Lung (tissue), 17 donors: ENCODE measurements at places on chromosomes 5 and 9.
A peak's percentile ranks its signal among the peaks of the same experiment; 100 is the strongest.

DNA sequence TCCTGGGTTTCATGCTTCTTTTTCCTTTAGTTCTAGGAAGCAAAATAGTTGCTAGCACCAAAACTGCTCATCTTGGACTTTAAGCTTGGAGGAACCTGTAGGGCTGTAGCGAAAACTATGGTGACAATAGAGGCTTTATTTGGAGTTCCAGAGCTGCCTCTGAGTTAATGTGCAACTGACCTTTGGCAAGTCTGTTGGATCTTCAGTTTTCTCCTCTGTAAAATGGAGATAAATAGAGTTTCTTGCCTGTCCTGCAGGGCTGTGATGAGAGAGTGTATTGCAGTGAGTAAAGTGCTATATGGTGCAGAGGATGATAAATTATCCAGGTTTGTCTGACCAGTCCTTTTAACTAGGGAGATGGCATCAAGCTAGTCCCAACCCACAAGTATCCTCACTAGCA is 417.0 kb downstream of the MAN2A1 start:
- no peak for DNase-seq
- H3K27ac ChIP-seq: no peak overlapping the region
- no peaks in the 10 kb centered on the region for H3K36me3 ChIP-seq

DNA sequence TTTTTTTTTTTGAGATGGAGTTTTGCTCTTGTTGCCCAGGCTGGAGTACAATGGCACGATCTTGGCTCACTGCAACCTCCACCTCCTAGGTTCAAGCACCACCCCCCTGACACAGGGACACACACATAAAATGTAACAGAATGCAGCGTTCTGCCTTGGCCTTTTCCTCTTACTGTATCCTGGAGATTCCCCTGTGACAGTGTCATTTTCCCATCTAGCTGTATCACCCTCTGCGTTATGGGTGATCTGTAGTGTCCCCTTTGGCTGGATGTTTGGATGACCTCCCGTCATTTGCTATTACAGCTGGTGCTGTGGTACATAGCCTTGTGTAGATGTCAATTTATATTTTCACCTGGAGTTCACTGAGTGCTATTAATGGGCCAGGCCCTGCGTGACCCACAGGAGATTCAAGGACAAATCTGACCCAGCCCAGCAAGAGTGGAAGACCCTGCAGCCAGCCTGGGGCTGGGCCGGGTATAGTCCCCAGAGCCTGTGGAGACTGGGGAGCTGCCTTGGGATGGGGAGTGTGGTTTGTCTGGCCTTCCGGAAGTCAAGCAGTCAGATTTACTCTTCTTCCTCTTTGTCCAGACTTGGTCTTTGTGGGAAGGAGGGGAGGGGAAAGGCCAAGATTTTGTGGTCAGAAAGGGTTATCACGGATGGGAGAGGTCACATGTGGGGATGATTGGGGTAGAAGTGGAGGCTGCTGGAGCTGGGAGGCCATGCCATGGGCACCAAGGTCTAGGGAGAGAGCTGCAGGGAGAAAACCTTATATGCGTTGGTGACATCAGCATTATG is 43.6 kb downstream of the ERGIC1 start:
- DNase-seq: no peak
- no peak overlapping the region for H3K4me3 ChIP-seq

DNA sequence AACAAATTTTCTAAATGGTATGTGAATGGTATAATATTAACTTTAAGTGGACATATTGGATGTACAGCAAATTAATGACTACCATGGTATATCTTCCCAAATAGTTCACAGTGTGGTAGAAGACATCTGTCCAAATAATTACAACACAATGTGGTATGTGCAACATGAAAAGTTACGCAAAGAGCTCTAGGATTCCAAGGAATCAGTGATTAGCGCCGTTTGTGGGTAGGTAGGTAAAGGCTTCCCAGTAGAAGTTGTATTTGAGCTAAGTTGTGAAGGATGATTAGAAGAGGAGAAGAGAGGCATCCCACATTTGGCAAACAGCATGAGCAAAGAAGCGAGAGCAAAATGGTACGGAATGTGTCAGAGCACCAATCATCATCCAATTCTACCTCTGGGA is 14.3 kb upstream of the KLF9 start:
- no peaks in the 10 kb centered on the region for H3K27me3 ChIP-seq
- no peaks in the 10 kb centered on the region for H3K36me3 ChIP-seq
- no peak overlapping the region for H3K27ac ChIP-seq
- H3K4me1 ChIP-seq: no peaks in the 10 kb centered on the region
- H3K4me3 ChIP-seq: no peak overlapping the region

- no peaks in the 10 kb centered on the region for H3K27me3 ChIP-seq
- no peak overlapping the region for H3K27ac ChIP-seq
- no peak for DNase-seq
- peaks cover 24% of the 10 kb centered on the region for H3K4me1 ChIP-seq
- H3K4me3 ChIP-seq: no peak overlapping the region
Observed at GRCh38 chr9:98903961-98904411, 39.7 kb upstream of the COL15A1 start.

DNA sequence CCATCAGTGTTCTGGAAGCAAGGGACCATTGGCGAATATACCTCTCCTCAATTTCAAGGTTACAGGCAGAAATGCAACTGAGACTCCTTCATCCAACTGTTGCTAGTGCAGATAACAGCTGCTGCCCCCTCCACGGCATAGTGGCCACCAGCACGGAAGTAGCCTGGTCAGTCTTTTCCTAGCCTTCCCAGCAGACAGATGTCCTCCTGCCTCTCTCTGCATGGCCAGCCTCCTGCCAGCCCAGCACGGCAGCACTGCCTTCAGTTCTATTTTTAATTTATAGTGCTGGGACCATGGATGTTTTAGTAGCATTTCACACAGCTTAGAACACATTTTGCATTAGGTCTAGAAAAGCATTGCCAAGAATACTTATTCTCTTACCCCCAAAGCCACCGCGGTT is 188.6 kb downstream of the CFAP90 start:
- no peak overlapping the region for H3K27ac ChIP-seq
- DNase-seq: no peak
- no peak overlapping the region for H3K4me3 ChIP-seq
- H3K27me3 ChIP-seq: no peaks in the 10 kb centered on the region
- no peaks in the 10 kb centered on the region for H3K36me3 ChIP-seq

- DNase-seq: no peak
- H3K27ac ChIP-seq: no peak overlapping the region
- H3K4me1 ChIP-seq: peaks cover 16% of the 10 kb centered on the region
- H3K27me3 ChIP-seq: peaks cover 2% of the 10 kb centered on the region
- H3K4me3 ChIP-seq: no peak overlapping the region
Observed at GRCh38 chr5:96340357-96340756, 92.7 kb downstream of the PCSK1 start.

DNA sequence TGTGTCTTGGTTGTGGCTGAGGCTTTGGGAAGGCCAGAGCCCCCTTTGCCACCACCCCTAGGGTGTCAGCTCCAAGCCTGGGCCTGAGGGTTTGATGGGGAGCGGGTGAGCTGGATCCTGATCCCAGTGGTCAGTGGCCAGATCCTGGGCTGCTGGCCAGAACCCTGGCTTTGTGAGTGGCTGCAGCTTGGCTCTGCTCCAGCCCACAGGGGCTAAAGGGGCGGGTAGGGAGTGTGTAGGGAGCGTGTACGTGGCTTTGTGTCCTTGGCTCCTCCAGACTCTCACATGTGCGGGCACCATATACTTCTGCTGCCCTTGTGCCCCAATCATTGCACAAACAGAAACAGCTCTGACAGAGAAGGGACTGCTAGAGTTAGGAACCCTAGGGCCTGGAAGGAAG is 1.2 kb upstream of the IL11RA start:
- no peak overlapping the region for H3K4me3 ChIP-seq
- no peak overlapping the region for H3K27ac ChIP-seq
- peaks cover 12% of the 10 kb centered on the region for H3K4me1 ChIP-seq
- H3K27me3 ChIP-seq: no peaks in the 10 kb centered on the region
- no peak for DNase-seq

DNA sequence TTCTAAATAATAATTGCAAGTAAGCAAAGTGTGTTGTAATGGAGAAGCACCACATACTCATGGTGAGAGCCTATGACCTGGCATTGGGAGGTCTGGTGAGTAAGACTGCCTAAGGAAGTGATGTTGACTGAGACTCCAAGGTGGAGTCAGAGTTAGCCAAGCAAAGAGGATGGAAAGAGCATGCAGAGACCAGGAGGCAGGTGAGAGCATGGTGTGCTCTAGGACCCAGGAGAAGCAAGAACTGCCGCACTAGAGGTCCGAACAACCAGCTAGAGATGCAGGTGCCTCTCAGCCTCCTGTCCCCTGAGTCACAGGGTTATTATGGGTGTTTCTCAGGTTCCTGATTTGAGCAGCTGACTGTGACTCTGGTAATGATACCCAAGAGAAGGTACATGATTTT is 27.3 kb downstream of the ANP32B start:
- H3K36me3 ChIP-seq: peaks cover 30% of the 10 kb centered on the region
- no peaks in the 10 kb centered on the region for H3K27me3 ChIP-seq
- H3K4me3 ChIP-seq: no peak overlapping the region
- DNase-seq: no peak
- no peaks in the 10 kb centered on the region for H3K4me1 ChIP-seq

GRCh38 chr9:101999441-101999840 is 261.0 kb upstream of the GRIN3A start:
- H3K4me3 ChIP-seq: no peak overlapping the region
- no peak overlapping the region for H3K27ac ChIP-seq
- H3K27me3 ChIP-seq: no peaks in the 10 kb centered on the region
- DNase-seq: no peak

- peaks cover 36% of the 10 kb centered on the region for H3K4me1 ChIP-seq
- H3K27ac ChIP-seq: peak overlapping the region; percentile 24
- peaks cover 7% of the 10 kb centered on the region for H3K36me3 ChIP-seq
- no peak overlapping the region for H3K4me3 ChIP-seq
- DNase-seq: peak; percentile 64
Observed at GRCh38 chr5:172903790-172904189, 55.4 kb upstream of the RPL26L1 start.

GRCh38 chr5:60195551-60195950 is 302.0 kb upstream of the PDE4D start:
- no peak overlapping the region for H3K27ac ChIP-seq
- no peaks in the 10 kb centered on the region for H3K4me1 ChIP-seq
- no peaks in the 10 kb centered on the region for H3K36me3 ChIP-seq

DNA sequence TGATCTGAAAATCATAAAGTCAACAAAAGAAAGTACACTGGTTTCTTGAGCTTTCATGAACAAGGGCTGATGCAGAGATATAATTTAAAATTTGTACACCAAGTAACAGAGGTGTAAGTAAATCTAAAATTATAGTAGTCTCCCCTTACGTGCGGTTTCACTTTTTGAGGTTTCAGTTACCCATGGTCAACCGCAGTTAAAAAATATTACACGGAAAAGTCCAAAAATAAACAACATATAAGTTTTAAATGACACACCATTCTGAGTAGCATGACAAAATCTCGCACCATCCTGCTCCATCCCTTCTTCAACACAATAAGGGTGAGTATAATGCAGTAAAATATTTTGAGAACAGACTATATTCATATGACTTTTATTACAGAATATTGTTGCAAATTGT is 54.4 kb downstream of the AUH start:
- H3K27me3 ChIP-seq: no peaks in the 10 kb centered on the region
- no peak overlapping the region for H3K27ac ChIP-seq
- H3K36me3 ChIP-seq: peaks cover 4% of the 10 kb centered on the region
- H3K4me3 ChIP-seq: no peak overlapping the region
- peaks cover 14% of the 10 kb centered on the region for H3K4me1 ChIP-seq
- DNase-seq: no peak

DNA sequence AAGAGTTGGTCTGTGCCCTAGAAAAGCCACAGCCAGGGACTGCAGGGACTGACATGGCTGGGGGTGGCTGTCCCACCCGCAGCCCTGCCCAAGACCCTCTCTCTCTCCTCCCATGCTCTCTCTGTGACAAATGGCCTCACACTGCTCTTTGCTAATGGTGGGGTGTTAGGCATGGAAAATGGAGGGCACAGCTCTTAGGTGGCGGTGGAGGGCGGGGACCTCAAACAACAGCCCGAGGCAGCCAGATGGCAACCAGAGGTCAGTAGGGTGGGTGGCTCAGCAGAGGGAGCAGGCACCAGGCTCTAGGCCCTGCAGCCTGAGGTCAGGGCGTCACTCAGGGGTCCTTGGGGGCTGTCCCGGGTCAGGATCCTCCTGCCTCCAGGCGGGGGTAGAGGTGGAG is 73.9 kb upstream of the DAB2IP start:
- H3K4me1 ChIP-seq: no peaks in the 10 kb centered on the region
- DNase-seq: no peak
- H3K27ac ChIP-seq: no peak overlapping the region
- H3K36me3 ChIP-seq: no peaks in the 10 kb centered on the region

- DNase-seq: peak; percentile 98
- H3K27ac ChIP-seq: peak within 1 kb of the TSS; percentile 90
- H3K4me3 ChIP-seq: peak within 1 kb of the TSS; percentile 37
- H3K27me3 ChIP-seq: no peaks in the 10 kb centered on the region
- H3K36me3 ChIP-seq: no peaks in the 10 kb centered on the region
- peaks cover 6% of the 10 kb centered on the region for H3K4me1 ChIP-seq
Observed at GRCh38 chr9:127122176-127123063, at the start of gene ANGPTL2. Gene ANGPTL2 (minus strand): TSS chr9:127122635. CDS start chr9:127108731, 13,904 bp downstream.

- H3K36me3 ChIP-seq: no peaks in the 10 kb centered on the region
- no peak overlapping the region for H3K27ac ChIP-seq
- H3K4me3 ChIP-seq: no peak overlapping the region
- H3K27me3 ChIP-seq: no peaks in the 10 kb centered on the region
- no peak for DNase-seq
Observed at GRCh38 chr5:90446961-90447360, 27.6 kb downstream of the MBLAC2 start.

GRCh38 chr9:124757616-124758015 is 13.5 kb downstream of the NR6A1 start:
- no peaks in the 10 kb centered on the region for H3K36me3 ChIP-seq
- no peak overlapping the region for H3K4me3 ChIP-seq
- peaks cover 23% of the 10 kb centered on the region for H3K27me3 ChIP-seq
- DNase-seq: no peak
- H3K4me1 ChIP-seq: peaks cover 10% of the 10 kb centered on the region

DNA sequence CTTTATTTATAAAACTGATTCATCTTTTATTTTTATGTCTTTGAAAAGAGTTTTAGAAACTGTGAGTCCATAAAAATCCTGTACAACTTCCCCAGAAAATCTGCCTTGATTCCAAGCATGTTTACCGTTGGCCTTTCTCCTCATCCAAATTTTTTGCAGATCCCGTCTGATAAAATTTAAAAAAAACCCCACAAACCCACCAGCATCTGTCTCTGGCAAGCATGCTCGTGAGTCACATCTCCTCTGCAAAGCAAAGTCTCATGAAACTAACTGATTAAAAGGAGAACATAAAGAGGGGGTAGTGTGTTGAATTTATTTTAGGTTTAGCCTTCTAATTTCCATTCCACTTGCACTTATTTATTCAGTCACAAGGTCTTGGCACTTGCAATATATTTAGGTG is 109.4 kb downstream of the MAT2B start:
- H3K27ac ChIP-seq: no peak overlapping the region
- H3K36me3 ChIP-seq: no peaks in the 10 kb centered on the region
- no peak for DNase-seq

- no peaks in the 10 kb centered on the region for H3K27me3 ChIP-seq
- DNase-seq: no peak
- peaks cover 29% of the 10 kb centered on the region for H3K4me1 ChIP-seq
- H3K36me3 ChIP-seq: peaks cover 27% of the 10 kb centered on the region
- no peak overlapping the region for H3K27ac ChIP-seq
- no peak overlapping the region for H3K4me3 ChIP-seq
Observed at GRCh38 chr9:87708986-87709728, 16.8 kb upstream of the CTSL start.
